PC-3 (cell line): ENCODE measurements at places on chromosomes 2 and 18. TPM values are rescaled to one million over a fixed set of nuclear protein-coding genes. Genes with fewer than 3 reads are reported as not detected.

- H3K36me3 ChIP-seq = no peaks in the 10 kb centered on the region
- H3K27ac ChIP-seq = no peak overlapping the region
- DNase-seq = no peak
- H3K27me3 ChIP-seq = no peaks in the 10 kb centered on the region
Measured at GRCh38 chr2:22673529-22673928, 711.5 kb upstream of the KLHL29 start.

Gene SRD5A2
- total RNA-seq = 0.07 TPM in 1 of 2 replicates, not detected in the other

- peaks cover 26% of the 10 kb centered on the region for H3K4me1 ChIP-seq
- no peak overlapping the region for H3K27ac ChIP-seq
- peaks cover 5% of the 10 kb centered on the region for H3K36me3 ChIP-seq
- DNase-seq = no peak
- H3K4me3 ChIP-seq = no peak overlapping the region
Measured at GRCh38 chr2:43391201-43391877, 164.9 kb upstream of the ZFP36L2 start.

- no peak overlapping the region for H3K27ac ChIP-seq
- H3K4me3 ChIP-seq = no peak overlapping the region
- no peaks in the 10 kb centered on the region for H3K36me3 ChIP-seq
- no peaks in the 10 kb centered on the region for H3K27me3 ChIP-seq
- no peak for DNase-seq
Measured at GRCh38 chr2:222752746-222753145, 81.3 kb downstream of the MOGAT1 start.

Gene TRIM43
- total RNA-seq = not detected in 2 replicates

DNA sequence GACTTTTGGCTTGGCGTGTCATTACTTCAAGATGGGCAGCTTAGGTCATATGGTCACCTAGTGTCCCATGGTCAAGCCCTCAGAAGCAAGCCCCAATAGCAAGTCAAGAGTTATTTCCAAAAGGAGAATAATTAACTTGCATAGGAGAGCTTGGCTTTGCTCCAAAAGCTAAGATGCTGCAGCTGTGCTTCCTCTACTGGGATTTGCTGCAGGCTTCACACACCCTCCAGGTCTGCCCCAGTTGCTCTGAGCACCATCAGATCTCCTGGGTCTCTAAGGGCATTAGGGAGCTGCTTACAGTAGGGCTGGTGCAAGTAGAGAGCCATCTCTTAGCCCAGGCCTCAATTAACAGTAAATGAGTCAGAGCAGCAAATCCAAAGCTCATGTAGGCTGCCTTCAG is 46.6 kb downstream of the THUMPD2 start:
- H3K4me3 ChIP-seq = no peak overlapping the region

- H3K4me1 ChIP-seq = peaks cover 37% of the 10 kb centered on the region
- H3K4me3 ChIP-seq = no peak overlapping the region
- H3K27me3 ChIP-seq = no peaks in the 10 kb centered on the region
Measured at GRCh38 chr2:142044197-142044596, 86.6 kb downstream of the LRP1B start.

DNA sequence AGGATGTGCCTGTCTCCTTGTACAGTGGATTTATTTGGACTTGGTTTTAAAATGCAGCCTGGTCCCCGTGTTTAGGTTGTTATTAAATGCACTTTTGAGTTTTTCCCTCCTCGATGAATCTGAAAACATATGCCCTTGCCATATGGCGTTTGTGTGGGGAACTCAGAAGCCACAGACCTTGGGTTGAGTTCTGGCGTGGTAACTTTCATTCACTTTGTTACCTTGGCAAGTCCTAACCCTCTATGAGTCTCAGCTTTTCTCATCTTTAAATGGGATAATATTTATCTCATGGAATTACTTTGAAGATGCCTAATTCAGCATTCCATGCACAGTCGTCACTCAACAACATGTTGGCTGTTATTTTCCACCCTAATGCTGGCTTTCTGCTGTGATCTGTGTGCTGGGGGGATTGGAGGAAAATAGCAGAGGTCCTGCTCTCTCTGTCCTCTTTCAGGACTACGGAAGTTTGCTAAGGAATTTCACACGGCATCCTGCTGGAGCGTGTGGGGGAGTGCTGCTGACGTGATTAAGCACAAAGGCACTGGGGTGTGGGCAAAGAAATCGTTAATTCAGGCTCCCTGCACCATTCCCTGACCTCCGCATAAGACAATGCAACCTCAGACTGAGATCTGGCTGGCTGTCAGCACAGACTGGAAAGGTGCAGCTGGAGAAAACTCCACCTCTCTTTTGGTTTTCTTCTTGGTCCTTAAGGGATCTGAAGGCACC is 61.7 kb downstream of the LDLRAD4 start:
- H3K27ac ChIP-seq = no peak overlapping the region
- no peaks in the 10 kb centered on the region for H3K36me3 ChIP-seq
- no peak overlapping the region for H3K4me3 ChIP-seq
- DNase-seq = no peak
- H3K27me3 ChIP-seq = peaks cover 81% of the 10 kb centered on the region
- no peaks in the 10 kb centered on the region for H3K4me1 ChIP-seq

DNA sequence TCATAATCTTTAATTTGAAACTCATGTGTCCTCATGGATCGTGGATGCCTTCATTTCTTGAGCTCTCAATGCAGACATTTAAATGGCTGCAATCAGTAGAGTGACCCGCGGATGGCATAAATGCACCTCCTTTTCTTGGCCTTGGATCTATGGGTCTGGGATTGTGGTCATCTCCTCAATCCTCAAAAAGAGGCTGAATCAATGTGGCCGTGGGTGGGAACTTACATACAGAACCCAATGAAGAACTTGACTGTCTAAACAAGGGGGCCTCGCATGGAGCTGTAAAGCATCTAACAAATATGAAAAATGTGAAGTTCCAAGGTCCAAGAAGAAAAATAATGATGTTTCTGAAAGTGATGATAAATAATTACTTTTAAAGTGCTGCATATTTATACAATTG is 2.9 kb downstream of the HOXD13 start:
- H3K4me3 ChIP-seq = no peak overlapping the region
- no peaks in the 10 kb centered on the region for H3K36me3 ChIP-seq
- H3K27ac ChIP-seq = no peak overlapping the region
- no peak for DNase-seq
- H3K4me1 ChIP-seq = peaks cover 5% of the 10 kb centered on the region; the same call in 1 of the 2 replicates

Gene MRO
- 0.55 TPM in 1 of 2 replicates, not detected in the other for total RNA-seq

DNA sequence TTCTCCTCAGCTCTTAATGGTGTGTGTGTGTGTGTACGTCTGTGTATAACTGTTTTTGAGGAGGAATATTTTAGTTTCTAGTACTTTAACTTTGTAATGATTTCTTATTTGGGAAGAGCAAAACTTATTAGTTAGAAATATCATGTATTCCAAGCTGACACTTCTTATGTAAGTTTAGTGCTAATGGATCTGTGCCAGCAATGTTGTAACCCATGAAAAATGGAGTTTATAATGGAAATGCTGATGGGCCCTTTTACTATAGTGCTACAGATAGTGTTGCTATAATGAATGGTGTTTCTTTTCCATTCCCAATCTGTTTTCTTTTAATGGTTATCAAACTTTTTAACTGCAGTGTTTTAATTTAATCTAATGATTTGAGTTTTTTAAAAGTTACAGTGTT is 49.8 kb upstream of the OTX1 start:
- H3K4me3 ChIP-seq = no peak overlapping the region
- DNase-seq = no peak
- H3K27me3 ChIP-seq = no peaks in the 10 kb centered on the region

Gene PROM2
- 64.2 and 77.8 TPM in 2 replicates for total RNA-seq

Gene RUFY4
- total RNA-seq = not detected in 2 replicates

Gene VSNL1
- total RNA-seq = not detected in 2 replicates

- peak overlapping the region; percentile 37; the same call in 1 of the 2 replicates for H3K4me3 ChIP-seq
- H3K27ac ChIP-seq = peak overlapping the region; percentile 72
- H3K4me1 ChIP-seq = peaks cover 31% of the 10 kb centered on the region
- no peaks in the 10 kb centered on the region for H3K36me3 ChIP-seq
Measured at GRCh38 chr2:56230156-56230555, 46.4 kb downstream of the CCDC85A start.

Gene COL4A3
- total RNA-seq = 0.73 and 0.86 TPM in 2 replicates

DNA sequence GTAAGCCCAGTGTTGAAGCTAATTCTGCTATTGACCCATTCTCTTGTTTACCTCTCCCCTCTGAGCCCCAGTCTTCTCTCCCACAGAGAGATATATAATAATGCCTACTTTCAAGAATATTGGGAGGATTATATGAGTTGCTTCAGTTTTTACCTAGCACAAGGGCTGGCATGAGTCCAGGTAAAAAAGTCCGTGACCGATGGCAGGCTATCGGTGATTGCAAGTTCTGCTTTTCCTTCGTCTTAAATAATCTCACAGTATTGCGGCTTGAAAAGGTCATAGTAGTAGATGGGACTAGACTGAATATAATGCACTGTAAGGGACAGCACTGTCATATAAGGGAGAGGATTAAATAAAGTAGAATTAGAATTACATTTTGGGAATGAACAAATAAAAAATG is 77.6 kb downstream of the KIF5C start:
- H3K4me3 ChIP-seq = no peak overlapping the region
- H3K4me1 ChIP-seq = no peaks in the 10 kb centered on the region; the same call in 1 of the 2 replicates
- H3K36me3 ChIP-seq = no peaks in the 10 kb centered on the region
- DNase-seq = no peak

Gene ITPRIPL1
- not detected in 2 replicates for total RNA-seq

GRCh38 chr2:2400286-2401038 is 69.4 kb upstream of the MYT1L start:
- H3K36me3 ChIP-seq = no peaks in the 10 kb centered on the region
- no peaks in the 10 kb centered on the region for H3K27me3 ChIP-seq
- no peak overlapping the region for H3K27ac ChIP-seq
- DNase-seq = no peak
- no peak overlapping the region for H3K4me3 ChIP-seq
- H3K4me1 ChIP-seq = no peaks in the 10 kb centered on the region

GRCh38 chr2:218255446-218255845 is 5.4 kb upstream of the GPBAR1 start:
- H3K36me3 ChIP-seq = peaks cover 41% of the 10 kb centered on the region
- no peak for DNase-seq
- H3K27me3 ChIP-seq = no peaks in the 10 kb centered on the region
- no peak overlapping the region for H3K27ac ChIP-seq
- H3K4me3 ChIP-seq = no peak overlapping the region
- H3K4me1 ChIP-seq = no peaks in the 10 kb centered on the region

Gene SPHKAP
- total RNA-seq = not detected in 2 replicates

Gene AUP1
- total RNA-seq = 218 and 233 TPM in 2 replicates

Gene FBXO48
- 0.52 and 0.91 TPM in 2 replicates for total RNA-seq

DNA sequence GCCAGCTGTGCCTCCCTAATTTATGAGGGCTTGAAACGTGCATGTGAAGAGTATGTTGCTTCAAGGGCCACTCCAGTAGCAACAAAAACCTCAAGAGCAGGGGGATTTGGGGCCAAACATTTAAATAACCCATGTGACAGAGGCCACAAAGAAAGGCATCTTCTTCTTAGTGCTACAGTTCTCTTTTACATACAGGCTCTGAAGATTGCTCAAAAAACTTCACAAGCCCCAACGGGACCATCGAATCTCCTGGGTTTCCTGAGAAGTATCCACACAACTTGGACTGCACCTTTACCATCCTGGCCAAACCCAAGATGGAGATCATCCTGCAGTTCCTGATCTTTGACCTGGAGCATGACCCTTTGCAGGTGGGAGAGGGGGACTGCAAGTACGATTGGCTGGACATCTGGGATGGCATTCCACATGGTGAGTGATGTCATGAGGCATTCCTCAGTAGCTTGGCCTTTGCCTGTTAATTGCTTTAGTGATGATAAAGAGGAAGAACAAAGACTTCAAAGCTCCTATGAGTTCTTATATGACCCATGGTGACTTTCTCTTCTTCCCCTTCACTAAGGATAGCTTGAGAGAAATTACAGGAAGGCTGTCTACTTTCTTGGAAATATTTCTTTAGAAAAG is 40.1 kb downstream of the NRP2 start:
- H3K4me1 ChIP-seq = peaks cover 12% of the 10 kb centered on the region
- H3K27me3 ChIP-seq = no peaks in the 10 kb centered on the region
- no peak for DNase-seq
- no peak overlapping the region for H3K4me3 ChIP-seq
- H3K36me3 ChIP-seq = peaks cover 3% of the 10 kb centered on the region; the same call in 1 of the 2 replicates
- H3K27ac ChIP-seq = no peak overlapping the region

DNA sequence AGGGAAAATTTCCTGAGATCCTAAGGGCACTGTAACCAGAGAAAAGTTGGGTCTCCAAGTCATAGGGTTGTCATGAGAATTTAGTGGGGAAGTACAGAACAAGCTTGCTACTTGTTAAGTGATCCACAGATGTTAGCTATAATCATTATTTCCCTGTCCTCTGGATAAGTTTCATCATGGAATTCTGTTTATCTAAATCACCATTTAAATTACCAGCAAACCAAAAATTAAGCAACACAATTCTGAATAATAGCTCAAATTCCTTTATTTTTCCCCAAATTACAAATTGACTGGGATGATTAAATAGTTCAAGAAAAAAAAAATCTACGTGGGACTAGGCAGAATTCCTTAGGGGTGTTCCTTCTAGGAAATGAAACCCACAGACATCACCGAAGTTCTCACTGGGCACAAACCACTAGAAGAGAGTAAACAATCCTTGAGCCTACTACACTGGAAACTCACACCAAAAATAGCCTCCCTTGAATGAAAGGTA is 159.5 kb downstream of the COL6A3 start:
- DNase-seq = no peak
- no peaks in the 10 kb centered on the region for H3K36me3 ChIP-seq
- H3K27ac ChIP-seq = peak overlapping the region; percentile 88
- peaks cover 52% of the 10 kb centered on the region for H3K4me1 ChIP-seq
- H3K4me3 ChIP-seq = no peak overlapping the region

DNA sequence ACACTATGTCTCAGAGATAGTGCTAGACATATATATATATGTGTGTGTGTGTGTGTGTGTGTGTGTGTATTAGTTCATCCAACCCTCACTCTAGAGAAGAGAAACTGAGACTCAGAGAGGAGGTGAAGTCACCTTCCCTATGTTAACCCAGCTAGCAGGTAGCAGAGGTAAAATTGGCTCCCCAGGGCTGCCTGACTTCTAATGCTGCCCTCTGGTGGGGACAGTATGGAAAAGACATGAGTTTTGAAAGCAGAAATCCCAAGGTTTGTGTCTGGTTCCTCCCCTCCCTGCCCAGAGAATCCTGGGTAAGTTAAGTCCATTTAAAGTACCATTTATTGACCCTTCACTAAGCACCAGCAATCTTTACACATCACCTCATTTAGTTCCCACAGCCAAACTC is 137.7 kb downstream of the THNSL2 start:
- H3K4me1 ChIP-seq = no peaks in the 10 kb centered on the region
- H3K27ac ChIP-seq = no peak overlapping the region
- H3K27me3 ChIP-seq = peaks cover 5% of the 10 kb centered on the region; the same call in 1 of the 2 replicates
- no peaks in the 10 kb centered on the region for H3K36me3 ChIP-seq
- DNase-seq = peak; percentile 50
- H3K4me3 ChIP-seq = no peak overlapping the region

DNA sequence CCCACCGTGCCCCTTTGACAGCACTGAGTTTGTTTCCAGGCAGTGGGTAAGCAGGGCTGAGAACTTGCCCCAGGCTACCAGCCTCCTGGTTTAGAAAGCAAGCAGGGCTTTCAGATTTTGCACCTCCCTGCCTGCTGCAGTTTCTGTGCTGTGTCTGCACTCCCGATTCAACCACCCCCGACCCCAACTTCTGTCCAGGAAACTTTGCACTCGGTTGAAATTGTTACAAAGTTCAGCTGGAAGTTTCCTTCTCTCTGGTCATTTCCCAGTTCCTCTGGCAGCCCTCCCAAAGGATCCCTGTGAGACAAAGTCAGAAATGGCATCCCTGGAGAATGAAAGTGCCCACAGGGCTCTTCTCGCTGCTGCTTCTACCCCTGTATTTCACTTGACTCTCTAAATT is 12.4 kb upstream of the UPP2 start:
- H3K4me3 ChIP-seq = no peak overlapping the region
- H3K4me1 ChIP-seq = no peaks in the 10 kb centered on the region
- no peak overlapping the region for H3K27ac ChIP-seq
- DNase-seq = no peak
